ENCODE measurements at places on chromosomes 3 and 15.

DNA sequence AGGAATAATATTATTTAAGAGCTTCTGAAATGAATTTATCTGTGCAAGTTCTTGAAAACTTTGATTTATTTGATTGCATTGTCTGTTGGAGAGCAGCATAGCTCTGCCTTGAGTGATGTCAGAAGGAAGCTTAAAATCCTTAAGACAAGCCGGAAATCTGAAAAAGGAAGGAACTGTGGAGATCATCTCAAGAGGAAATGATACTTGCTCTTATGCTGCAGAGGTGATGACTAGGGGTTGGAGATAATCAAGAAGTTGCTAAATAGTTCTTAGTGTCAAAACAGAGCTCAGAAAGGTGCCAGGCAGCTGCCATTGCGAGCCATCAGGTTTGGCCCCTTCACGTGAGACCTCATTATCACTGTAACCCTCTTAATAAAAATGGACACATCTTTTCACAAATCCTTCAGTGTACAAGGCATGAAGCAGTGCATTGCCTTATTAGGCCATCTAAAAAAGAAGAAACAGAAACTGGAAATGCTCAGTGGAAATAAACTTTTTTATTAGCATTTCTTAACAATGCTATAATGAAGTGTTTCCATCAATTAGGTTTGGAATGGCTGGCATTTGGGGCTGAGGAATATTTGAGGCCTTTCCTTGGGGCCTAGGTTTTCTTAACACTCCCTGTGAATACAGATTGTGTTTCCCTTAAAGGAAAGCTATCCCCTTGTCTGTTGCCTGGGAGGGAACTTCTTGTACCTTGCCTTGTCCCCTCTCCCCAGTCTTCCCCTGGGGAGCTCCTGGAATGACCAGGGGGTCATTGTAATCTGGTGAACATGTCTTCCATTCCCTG lies 34.5 kb upstream of the VILL start:
- DNase-seq, result no peak

- DNase-seq, result no peak
Observed at GRCh38 chr3:18372786-18373405, 52.2 kb downstream of the SATB1 start.

DNA sequence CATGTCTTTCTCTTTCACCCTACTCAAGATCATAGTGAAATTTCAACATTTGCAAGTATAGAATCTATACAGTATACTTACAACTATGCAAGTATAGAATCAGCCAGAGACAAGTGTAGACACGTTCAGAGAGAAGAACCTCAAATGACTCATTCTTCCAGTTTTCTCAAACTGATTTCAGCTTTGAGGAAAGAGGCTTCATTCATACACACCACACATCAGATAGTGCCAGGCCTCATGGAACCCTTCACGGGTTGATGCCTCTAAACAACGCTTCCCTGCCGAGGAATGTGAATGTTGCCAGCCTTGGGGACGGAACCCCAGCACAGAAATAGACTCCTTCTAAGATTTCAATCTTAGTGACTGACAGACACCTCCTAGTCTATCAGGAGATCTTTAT lies 135.7 kb downstream of the FOXP1 start:
- no peak for DNase-seq

DNA sequence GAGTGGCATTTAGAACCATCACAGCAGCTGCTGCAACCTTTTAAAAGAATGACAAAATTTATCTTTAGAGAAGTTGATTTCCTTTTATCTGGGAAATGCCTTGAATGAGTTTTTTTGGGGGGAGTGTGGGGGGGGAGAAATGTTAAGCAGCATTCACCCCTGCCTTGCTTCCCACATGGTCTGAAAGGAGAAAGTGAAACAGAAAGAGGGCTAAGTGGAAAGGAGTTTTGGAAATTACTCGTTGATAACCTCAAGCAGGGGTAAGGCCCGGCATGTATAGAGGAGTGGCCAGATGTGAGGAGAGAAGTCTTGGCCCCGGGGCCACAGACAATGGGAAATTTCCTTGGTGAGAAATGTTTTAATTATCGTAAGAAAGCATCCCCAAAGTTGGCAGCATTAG lies 23.5 kb downstream of the B3GALNT1 start:
- no peak for DNase-seq

GRCh38 chr15:80127911-80128310 lies 24.9 kb upstream of the FAH start:
- no peak for DNase-seq

- DNase-seq, result no peak
Observed at GRCh38 chr15:51243774-51244173, 94.6 kb downstream of the CYP19A1 start.

DNA sequence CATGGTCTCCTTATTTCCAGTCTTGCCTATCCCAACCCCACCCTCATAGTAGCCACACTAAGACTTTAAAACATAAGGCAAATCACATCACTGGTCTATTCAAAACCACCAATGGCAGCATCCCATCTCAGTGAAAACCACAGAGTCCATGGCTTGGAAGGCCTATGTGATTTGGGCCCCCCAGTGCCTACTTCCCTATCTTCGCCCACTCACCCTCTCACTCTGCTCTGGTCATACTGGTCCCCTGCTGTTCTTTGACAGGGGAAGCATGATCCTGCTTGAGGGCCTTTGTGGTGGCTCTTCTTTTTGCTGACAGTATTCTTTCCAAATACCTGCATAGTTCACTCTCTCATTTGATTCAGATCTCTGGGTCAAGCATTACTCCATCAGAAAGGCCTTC lies 3.3 kb downstream of the GTF2A2 start:
- DNase-seq, result no peak

DNA sequence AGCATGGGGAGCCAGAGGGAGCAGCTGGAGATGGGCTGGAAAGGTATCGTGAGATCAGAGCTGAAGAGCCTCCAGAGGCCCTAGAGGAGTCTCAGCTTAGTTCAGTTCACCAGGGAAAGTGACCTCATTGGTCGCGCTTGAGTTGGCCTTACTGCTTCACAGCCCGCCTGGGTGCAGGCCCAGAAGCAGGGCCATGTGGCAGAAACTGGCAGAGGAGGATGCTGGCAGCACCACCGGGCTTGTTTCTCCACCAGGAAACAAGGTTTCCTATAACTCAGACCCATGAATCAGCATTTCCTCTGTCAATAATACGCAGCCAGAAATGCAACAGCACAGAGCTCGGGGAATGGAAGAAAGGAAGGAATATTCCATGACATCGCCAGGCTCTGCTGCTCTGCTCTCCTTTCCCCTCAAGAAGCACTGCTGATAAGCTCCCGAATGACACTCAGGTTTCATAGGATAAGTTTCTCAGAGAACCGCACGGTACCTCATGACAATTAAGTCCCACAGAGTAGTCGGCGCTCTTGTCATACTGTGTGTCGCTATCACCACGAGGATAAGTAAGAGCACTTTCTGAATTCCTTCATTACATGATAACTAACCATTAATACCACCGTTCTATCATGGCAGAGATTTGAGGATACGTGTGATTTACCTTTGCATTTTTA lies 147.1 kb upstream of the LPP start:
- DNase-seq, result no peak

GRCh38 chr3:155070932-155071387 lies 9.2 kb upstream of the MME start:
- no peak for DNase-seq

GRCh38 chr3:42752961-42753360 lies 20.1 kb downstream of the CCDC13 start:
- DNase-seq, result no peak

DNA sequence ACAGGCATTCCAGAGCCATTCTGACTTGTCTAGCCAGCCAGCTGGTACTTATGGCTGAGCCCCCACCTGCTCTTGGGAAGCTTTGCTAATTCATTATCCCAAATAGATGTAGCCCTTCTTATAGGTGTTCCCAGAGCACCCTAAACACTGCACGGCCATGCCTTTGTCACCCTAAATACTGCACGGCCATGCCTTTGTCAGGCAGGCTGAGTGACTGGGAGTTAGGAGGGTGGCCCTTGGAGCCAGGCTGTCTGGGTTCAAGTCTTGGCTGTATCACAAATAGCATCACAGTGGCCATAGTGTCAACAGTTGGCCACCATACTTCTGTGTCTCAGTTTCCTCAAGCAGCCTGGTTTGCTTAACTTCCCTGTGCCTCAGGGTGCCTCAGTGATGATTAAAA lies 292.3 kb downstream of the ADAMTS17 start:
- no peak for DNase-seq

GRCh38 chr3:41041462-41041861 lies 157.8 kb upstream of the CTNNB1 start:
- DNase-seq, result no peak

- no peak for DNase-seq
Observed at GRCh38 chr15:37372064-37372463, 271.7 kb upstream of the MEIS2 start.

GRCh38 chr3:58173669-58174398 lies 36.9 kb downstream of the DNASE1L3 start:
- DNase-seq, result no peak

DNA sequence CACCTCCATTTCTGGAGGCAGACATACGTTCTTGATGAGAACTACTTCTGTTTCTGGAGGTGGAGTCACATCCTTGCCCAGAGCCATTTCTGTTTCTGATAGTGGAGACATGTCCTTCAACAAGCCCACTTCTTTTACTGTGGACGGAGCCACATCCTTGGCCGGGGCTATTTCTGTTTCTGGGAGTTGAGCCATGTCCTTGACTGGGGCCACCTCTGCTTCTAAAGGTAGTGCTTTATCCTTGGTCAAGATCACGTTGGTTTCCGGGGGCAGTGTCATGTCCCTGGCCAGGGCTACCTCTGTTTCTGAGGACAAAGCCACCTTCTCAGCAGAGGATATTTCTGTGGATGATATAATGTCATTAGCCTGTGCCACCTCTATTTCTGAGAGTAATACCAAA lies 100.0 kb downstream of the MAP4 start:
- DNase-seq, result no peak

DNA sequence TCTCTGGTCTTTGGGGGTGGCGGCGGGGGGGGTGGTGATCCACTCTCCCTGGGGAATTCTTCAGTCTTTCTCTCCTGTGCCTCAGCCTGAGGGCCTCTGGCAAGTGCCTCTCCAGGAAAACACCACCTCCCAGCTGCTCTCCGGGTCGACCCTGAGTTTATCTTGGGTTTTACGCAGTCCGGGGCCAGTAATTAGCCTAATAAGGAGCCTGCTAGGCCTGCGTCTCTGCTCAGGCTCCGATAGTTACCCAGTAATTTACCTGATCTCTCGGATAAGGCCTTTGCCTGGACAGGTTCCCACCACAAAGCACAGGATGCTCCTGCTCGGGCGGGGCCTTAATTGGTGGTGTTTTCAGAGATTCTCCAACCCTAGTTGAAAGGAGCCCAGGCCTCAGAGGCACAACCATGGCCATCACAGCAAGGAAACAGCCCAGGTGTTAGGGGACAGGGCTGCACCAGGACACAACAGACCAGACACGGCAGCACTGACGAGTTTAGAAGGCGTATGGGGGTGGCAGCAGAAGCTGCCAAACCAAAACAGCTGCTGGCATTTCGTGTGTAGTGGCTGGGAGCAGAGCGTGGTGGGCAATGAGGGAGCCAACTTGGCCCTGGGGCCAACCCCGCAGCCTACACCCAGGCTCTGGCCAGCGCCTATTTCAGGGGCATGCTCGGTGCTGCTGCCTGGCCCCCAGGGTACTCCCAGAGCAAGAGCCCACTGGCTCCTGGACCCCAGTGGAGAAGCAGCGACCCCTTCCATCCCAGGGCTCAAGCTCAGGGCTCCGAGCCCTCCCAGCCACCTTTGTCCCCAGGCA lies 71.4 kb downstream of the KLF13 start:
- no peak for DNase-seq

DNA sequence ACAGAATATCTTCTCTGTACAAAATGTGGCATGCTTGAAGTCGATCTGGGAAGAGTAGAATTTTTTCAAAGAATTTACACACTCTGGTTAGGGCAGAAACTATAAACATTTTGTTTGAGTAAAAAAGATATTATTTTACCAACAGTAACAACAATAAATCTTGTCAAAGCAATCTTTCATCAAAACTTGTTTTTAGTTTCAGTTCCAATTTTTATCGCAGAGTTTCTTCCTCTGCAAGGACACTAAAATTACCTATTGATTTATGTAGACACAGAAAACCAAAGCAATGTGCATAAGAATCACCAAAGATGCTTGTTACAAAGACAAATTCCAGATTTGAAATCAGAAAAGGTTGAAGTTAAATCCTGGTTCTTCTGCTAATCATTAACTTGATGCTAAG lies 61.9 kb downstream of the CGGBP1 start:
- DNase-seq, result no peak

DNA sequence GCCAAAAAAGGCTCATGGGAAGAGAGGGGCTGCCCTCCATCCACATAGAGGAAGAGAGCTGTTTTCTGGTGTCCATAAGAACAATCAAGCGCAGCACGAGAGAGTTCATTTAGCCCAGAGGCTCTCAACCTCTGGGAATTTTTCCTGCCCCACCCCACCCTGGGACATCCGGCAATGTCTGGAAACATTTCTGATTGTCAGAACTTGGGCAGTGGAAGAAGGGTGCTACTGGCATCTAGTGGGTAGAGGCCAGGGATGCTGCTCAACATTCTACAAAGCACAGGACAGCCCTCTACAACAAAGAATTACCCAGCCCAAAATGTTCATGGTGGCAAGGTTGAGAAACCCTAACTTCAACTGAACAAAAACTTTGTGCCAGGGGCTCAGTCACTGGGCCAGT lies 92.9 kb downstream of the RAB11A start:
- no peak for DNase-seq

DNA sequence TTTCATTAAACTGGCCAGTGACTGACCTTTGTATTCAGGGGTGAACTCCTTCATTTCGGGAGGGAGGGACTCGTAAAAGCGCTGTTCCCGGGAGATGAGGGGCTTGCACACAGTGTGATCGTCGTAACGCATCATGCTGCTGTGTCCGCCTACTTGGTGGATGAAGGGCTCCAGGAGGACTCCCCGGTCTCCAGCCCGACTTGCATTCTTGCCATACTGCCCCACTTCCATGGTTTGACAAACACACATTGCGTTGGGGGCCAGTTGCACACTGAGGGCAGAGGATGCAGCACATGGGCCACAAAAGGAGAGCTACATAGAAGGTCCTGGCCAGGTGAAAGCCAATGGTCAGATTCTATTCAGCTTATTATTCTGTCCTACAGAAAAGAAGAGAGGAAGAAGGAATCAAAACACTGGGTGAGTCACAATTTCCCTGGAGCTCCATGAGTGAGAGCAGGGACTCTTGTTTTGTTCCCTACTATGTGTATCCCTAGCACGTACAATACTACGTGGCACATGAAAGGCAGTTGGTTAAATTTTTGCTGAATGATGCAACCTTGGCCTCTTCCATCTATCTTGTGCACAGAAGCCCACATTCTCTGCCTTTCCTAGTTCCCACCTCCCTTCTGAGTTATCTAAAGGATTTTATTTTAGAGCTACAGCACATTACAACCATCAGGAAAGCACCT lies 24.2 kb upstream of the GMPPB start:
- no peak for DNase-seq

DNA sequence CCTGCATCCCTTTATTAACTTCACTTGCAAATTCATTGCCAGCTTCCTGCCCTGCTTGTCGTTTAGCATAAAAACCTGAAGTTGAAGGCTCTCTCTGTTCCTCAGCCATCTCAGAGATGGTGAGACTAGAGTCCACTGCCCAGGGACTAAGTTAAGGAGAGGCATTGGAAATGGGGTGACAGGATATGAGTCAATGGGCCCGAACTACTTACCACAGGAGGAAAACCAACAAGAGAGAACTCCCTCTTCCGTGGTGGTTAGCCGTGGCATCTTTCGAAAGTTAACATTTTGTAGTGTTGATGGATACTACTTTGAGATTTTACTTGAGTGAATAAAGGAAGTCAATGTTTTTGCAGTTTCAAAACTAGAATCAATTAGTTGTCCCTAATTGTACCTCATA lies 65.3 kb downstream of the LRTM1 start:
- no peak for DNase-seq

Data from stimulated activated CD8-positive, alpha-beta memory T cell treated with anti-CD3 and anti-CD28 coated beads, Interleukin-2, amount 100 ng/mL, for 1 hour (primary cell).